Astrocyte of the spinal cord (primary cell): ENCODE measurements at places on chromosomes 6 and 20.

DNA sequence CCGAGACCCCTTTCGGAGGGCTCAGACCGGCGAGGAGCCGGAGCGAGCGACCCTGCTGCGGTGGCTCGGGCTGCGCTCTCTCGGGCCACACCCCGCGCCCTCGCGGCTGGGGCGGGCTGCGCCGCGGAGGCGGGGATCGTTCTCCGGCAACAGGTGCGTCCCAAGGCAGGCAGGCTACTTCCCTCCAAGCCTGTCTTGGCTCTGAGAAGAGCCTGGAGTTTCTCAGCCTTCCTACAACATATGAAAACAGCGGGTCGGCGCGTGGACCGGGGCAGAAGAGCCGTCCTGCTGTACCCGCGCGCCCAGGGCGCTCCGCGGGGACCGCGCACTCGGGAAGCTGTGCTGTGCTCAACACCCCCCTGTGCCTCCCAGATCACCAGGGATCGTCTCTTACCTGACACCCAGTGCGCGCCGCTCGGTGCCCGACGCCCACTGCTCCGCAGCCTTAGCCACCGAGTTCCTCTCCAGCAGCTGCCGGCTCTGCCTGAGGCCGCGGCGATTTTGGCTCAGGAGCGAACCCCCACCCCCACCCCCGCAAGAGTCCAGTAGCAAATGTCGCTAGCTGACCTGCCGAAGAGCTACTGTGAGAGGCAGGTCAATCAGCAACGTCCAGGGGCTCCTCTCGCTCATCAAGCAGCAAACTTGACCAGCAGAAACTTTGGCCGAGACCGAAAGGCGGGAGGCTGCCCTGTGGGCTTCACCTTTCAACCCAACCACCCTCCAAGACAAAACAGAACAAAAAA, 3.7 kb upstream of the OLIG3 start:
- DNase-seq = no peak

- DNase-seq = no peak
Measured at GRCh38 chr6:144955392-144955791, 670.3 kb downstream of the UTRN start.

DNA sequence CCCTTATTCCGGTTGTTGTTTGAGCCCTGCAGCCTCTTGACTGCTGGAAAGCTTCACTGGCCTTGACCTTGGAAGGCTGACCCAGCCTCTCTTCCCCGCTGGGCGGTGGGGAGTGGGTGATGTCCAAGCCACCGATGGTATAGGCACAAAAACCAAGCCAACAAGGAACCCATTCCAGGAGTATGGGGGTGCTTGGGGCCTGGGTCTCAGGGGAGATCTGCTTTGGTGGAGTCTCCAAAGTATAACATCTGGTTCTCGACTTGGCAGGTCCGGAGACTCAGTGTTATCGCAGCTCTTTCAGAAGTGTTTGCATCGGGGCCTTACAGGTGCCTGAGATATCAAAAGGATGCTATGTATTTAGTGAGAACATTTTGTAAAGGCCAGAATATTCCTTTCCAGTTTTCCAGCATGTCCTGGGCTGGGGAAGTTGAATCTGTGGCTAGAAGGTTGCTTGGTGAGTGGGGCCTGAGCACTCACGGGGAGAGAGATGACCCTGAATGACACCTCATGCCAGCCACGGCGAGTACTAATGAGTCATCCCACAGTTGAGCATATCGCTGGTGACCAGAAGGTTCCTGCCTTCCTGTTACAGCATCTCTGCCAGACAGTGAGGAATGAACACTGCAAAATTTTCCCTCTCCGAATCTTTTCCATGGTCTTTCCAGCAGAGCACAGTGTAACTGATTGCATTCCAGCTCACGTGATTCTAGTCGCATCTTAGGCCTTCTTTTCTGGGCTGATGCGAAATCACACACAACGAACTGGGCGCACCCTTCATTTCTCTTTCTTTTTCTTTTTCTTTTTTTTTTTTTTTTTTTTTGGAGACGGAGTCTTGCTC, 133.9 kb downstream of the ZDHHC14 start:
- peak; percentile 51 for DNase-seq

DNA sequence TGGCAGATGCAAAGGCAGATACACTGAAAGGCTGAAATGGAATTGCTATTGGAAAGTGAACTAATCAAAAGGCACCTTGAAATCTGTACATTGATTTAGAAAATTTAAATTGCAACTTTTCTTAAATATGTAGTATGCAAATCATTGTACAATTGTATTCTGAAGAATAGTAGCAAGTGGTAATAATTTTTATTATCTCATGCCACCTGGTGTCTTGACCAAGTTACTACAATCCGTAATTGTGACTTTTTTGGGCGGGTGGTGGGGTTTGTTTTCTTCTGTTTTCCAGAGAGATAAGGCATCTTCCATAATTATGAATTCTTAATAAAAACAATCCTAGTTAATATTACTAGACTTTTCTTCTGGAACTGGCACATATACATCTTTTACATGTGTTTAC, 12.5 kb upstream of the BCKDHB start:
- peak; percentile 37 for DNase-seq

DNA sequence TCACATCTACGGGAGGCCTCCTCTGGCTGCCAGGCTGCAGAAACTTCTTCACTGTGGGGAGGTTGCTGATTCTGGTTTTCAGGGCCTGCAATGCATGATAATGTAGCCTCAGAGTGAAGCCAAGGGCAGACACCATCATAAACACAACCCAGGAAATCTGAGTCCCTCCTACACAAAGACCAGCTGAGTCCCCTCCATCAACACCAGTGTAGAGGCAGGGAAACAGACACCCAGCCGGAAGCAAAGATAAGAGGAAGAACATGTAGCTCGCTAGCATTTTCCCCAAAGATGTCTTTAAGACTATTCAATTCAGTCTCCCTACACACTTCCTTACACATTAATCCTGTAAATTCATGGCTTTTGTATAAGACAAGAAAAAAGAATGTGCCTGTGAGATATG, 23.6 kb downstream of the GSTA2 start:
- DNase-seq = no peak

- DNase-seq = no peak
Measured at GRCh38 chr20:22004946-22005345, 299.5 kb downstream of the PAX1 start.

- DNase-seq = peak; percentile 68
Measured at GRCh38 chr6:28597217-28597835, 71.6 kb downstream of the GPX5 start.

DNA sequence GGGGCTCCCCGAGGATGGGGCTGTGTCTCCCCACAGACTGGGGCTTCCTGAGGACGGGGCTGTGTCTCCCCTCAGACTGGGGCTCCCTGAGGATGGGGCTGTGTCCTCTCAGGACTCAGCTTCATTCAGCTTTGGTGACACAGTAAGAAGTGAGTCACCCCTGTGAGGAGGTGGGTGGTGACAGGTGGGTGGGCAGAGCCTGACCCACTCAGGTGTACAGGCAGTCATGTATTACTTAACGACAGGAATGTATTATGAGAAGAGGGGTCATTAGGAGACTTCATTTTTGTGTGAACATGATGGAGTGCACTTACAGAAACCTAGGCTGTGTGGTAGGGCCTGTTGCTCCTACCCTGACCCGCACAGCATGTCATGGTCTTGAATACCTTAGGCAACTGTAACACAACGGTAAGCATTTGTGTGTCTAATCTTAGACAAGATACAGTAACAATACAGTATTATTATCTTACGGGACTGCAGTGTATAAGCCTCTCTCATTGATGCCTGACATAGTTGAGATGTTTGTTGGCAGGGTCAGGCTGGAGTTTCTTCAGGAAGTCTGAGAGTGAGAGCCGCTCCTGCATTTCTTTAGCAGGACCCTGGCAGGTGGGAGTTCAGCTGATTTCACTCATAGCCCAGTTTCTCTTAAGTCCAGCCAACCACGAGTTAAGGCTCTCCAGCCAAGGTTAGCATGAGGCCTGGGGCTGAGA, 10.9 kb upstream of the PGC start:
- DNase-seq = no peak

DNA sequence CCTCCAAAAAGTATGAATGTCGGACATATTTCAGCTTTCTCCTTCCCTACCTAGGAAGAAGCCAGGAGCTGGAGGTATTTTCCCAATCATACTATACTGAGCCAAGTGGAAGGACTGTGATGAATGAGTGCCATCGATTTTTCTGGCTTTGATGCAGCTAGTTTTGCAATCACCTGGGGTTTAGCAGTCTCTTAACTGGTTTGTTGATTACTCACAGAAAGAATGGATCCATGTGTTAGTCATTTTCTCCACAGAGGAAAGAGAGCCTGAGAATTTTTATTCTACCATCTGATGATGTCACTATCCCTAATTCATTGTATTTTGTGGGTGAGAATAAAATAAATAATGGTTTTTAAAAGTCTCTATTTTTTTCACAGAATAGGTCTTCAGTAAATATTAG, 282.9 kb upstream of the RNF217 start:
- no peak for DNase-seq

GRCh38 chr6:3612341-3613041, 139.0 kb downstream of the PXDC1 start:
- peak; percentile 93 for DNase-seq

DNA sequence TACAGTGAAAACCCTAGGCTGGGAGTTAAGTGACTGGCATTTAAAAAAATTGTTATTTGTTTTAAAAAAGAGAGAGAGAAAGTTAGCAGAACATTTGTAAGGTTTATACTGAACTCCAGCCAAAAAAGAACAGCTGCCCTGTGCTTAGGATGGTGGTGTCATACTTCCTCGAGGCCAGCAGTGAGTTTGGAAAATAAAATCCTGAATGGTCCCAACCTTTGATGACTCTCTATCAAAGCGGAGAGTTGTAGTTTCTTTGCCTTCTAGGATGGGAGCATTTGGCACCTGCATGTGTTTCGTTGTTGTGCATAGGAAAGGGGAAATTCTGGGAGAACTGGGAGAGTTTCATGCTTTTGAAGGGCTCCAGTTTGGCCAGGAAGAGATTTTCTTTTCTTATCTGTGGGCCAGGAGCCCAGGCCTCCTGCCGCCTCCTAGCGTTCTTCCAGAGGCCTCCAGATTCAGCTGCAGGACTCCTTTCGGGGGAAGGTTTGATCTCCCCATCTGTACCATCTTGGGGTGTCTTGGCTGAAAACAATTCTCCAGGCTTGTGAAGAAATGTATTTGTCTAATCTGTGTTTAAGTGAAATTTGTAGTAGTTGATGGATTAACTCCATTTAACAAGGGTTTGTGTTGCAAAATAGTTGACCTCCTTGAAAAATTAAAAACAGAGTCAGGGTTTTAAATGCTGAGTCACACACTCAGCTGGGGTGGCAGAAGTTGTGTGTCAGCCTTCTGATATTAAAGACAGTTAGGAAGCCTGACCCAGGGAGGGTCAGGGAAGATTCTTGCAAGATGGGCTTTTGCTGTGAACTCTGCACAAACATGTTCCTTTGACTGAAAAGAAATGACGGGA, 63.4 kb downstream of the TXNDC5 start:
- DNase-seq = peak; percentile 50

DNA sequence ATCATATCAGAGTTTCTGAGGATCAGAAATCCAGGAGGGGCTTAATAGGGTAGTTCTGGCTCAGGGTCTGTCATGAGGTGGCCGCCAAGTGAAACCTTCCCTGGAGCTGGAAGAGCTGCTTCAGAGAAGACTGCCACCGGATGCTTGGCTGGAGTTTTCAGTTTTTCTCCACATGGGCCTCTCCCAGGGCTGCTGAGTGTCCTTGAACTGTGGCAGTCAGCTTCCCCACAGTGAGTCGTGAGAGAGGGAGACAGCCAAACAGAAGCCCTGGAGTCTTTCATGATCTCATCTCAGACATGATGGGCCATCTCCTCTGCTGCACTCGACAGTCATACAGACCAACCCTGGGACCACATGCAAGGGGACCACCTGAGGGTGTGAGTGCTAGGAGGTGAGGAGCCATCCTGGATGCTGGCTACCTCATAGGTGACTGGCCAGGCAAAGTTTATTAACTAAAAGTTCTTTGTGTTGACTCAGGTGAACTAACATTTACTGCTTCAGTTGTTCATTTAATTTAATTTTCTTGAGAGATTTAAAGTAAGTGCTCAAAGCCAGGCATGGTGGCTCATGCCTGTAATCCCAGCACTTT, 71.5 kb downstream of the SHLD1 start:
- no peak for DNase-seq

DNA sequence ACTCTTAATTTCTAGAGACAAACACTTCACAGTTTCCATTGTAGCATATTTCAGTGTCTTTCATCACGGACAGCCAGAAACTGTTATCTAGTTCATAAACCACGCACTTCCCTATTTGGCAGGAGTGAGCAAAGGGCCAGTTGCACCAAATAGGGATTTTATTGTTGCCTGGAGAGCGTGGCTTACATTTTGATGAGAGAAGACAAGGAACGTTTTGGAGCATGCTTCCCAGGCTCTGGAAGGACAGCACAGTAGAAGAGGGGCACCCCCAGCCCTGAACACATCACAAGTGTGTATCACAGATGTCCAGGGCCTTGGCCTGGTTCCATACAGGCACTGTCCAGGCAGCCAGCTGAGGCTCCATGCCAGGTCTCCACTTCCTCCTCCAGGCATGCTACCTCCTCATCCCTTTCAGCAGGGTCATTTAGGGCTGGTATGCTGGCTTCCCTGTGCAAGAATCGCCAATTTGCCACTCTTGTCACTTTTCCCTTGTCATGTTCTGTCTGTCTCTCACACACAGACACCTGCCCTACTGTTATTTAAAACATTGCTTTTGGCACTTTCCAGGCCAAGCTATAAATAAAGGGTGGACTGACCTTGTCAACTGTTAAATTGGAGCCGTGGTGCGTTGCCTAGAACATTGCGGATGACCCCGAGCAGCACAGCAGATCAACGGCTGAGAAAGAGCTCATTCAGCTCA, 235.0 kb upstream of the GMDS start:
- DNase-seq = no peak

DNA sequence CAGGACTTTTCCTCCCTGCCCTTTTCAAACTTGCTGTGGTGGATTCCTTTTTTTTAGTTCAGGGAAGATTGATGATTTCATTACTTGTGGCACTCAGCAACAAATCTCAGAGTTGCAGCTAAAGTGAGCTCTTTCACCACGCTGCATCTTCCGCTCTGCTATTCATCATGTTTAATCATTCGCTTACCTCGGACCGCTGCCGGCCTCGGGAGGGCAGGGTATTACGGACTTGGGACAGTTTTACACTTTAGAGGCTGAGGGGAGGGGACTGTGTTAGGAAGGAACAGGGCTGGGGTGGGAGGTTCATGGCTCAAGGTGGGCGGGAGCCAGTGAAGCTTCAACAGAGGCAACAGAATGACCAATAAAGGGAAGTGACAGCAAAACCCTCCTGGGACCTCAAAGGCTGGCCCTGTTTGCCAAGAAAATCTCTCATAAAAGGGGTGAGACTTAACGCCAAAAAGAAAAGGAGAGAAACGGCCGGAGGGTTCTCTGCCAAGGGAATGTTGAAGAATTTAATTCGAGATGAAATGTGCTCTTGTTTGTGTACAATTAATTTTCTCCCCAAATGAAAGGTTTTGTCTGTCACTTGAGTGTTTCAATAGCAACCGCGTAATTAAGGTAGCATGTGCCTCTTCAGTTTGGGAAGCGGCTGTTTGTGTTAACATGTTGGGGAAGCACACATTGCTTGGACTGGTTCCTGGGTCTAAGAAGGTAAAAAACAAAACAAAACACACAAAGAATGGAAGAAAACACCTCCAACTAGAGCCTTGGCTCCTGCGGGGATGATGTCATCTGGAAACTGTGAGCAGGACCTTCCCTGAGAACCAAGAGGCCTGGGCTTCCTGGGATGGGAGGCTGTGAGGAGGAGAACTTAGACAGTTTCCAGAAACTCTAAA, 72.5 kb upstream of the SULF2 start:
- no peak for DNase-seq
